Activated naive CD4-positive, alpha-beta T cell treated with anti-CD3 and anti-CD28 coated beads, Interleukin-2, amount 50 U/mL, for 72 hours (primary cell): ENCODE measurements at places on chromosomes 13 and 19. TPM values are rescaled to one million over a fixed set of nuclear protein-coding genes. Genes with fewer than 3 reads are reported as not detected.

NDUFA7 gene
- total RNA-seq: 73.1 TPM

- DNase-seq: no peak
Measured at GRCh38 chr19:7126132-7126531, 56.6 kb downstream of the ZNF557 start.

- DNase-seq: peak; percentile 68
Measured at GRCh38 chr19:43780706-43781525, at the start of gene KCNN4. Gene KCNN4 (minus strand): TSS chr19:43780973. CDS start chr19:43780861, 112 bp downstream.

- DNase-seq: no peak
Measured at GRCh38 chr19:12527034-12527836, 24.0 kb downstream of the ZNF564 start.

- DNase-seq: no peak
Measured at GRCh38 chr13:86052141-86052540, 252.9 kb upstream of the SLITRK6 start.

- DNase-seq: no peak
Measured at GRCh38 chr13:89686171-89686570, 1661.3 kb upstream of the MIR17HG start.

DNA sequence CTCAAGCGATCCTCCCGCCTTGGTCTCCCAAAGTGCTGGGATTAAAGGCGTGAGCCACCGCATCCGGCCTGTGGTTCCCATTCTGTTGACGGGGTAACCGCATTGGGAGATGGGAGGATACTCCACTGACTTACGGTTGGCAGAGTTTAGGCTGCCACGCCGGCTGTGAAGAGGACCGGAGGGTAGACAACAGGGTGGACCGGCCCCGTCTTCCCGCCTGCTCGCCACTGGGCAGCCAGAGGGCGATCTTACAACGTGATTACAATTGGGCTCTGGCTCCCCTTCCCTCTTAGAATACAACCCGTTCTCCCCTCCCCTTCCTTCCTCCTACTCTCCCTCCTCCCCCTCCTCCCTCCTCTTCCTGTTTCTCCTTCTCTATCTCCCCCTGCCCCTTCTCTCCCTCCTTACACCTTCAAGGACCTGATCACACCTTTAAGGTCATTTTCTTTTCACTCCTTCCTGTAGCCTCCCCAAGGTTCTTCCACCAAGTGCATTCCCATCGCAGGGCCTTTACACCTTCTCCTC, 957 bp upstream of the CCDC194 start:
- peak; percentile 67 for DNase-seq

DNA sequence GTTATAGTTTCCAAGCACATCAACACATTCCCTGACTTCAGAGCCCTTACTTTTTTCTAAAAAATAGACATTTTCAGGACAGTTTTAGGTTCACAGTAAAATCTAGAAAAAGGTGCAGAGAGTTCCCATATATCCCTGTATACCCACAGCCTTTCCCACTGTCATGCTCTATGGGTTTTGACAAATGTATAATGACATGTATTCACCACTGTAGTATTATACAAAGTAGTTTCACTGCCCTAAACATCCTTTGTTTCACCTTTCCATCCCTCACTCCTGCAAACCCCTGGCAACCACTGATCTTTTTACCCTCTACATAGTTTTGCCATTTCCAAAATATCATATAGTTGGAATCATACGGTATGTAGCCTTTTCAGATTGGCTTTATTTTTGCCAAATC, 15.6 kb downstream of the NAA16 start:
- DNase-seq: no peak

DNA sequence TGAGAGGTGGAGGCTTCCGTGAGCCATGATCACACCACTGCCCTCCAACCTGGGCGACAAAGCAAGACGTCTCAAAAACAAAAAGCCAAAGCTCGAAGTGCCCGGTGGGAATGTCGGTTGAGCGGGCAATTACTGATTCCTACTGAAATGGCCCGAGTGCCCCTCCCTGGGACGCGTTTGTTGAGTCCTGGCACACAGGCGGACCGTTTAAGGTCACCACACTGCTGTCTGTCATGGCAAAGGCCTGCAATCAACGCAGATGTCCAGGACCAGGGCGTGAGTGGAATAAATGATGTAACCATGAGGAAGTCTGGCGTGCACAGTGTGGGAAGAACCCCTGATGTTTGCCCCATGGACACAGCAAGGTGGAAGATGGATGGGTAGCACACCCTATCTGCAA, 19.2 kb upstream of the C2CD4C start:
- DNase-seq: no peak

DNA sequence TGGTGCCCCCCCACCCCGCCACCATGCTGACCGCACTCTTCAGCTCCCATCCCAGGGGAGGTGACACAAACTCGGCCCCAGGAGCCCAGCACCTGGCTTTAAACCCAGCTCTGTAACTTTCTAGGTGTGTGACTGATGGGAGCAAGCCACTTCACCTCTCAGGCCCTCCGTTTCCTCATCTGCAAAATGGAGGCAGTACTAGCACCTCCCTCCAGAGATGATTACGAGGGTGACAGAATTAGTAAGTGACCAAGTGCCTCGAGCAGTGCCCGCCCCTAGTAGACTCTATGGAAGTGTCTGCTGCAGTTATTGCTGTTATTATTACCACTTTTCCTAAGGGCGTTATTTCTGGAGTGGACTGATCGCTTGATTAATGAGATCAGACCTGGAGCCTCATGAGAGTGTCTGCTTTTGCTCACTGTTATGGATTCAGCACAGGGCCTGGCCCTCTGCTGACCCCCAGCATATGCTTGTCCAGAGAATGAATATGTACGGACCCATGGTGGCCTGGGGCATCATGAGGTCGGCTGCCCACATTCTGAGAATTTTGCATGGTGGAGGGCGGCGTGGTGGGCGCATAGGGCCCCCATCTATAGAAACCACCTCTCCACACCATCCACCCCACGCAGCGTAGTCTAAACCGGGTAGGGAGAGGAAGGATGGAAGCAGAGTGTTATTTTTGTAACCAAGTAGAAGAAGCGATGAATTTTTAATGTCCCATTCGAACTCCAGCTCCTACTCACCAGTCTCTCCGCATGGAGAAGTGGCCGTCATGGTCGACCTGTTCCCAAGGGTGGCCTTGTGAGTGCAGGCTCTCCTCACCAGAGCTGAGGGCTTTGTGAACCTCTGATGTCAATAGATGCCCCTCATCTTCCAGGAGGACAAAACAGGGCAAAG, 48.2 kb downstream of the CAPN12 start:
- no peak for DNase-seq

- no peak for DNase-seq
Measured at GRCh38 chr13:100274942-100275506, 186.1 kb downstream of the PCCA start.

DNA sequence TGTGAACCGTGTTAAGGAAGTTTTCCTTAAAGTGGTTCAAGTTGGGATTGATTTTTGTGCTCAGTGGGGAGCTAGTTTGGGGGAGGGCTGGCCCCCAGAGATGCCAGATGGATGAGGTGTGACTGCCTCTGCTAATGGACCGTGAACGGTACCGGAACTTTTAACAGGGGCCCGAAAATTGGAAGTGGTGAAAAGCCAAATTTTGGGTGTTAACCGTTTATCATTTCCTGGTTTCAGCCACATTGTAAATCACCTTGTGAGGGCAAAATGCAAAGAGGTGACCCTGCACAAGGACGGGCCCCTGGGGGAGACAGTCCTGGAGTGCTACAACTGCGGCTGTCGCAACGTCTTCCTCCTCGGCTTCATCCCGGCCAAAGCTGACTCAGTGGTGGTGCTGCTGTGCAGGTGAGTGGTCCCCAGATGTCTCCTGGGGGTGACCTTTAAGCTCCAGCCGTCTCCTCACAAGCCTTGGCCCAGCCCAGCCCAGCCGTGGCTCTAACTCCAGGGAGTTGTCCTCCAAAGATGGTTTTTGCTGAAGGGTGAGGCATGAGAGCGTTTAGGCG, 18.2 kb downstream of the UPF1 start:
- DNase-seq: no peak
